ENCODE measurements at places on chromosomes 4 and X.

DNA sequence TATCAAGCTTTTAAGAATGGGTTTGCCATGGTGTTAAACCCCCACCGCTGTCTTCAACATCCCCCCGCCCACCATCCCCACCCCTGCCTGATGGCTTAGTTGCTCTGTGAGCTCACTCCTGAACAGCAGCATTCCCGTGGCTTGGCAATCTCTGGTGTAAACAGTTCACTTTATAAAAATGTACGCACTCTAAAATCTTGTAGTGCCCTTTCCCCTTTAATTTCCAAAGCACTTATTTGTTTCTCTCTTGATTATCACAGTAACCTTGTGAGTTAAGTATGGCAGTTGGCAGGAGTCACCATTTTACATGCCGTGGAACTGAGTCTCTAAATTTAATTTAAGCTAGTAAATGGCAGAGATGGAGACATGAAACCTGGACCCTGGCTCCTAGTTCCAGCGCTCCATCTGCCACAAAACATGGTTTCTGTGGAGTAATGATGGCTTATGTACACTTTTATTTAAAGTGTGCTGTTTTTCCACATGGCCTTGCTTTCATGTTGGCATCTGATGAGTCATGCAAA is 123.1 kb downstream of the AFF1 start:
- DNase-seq: no peak

DNA sequence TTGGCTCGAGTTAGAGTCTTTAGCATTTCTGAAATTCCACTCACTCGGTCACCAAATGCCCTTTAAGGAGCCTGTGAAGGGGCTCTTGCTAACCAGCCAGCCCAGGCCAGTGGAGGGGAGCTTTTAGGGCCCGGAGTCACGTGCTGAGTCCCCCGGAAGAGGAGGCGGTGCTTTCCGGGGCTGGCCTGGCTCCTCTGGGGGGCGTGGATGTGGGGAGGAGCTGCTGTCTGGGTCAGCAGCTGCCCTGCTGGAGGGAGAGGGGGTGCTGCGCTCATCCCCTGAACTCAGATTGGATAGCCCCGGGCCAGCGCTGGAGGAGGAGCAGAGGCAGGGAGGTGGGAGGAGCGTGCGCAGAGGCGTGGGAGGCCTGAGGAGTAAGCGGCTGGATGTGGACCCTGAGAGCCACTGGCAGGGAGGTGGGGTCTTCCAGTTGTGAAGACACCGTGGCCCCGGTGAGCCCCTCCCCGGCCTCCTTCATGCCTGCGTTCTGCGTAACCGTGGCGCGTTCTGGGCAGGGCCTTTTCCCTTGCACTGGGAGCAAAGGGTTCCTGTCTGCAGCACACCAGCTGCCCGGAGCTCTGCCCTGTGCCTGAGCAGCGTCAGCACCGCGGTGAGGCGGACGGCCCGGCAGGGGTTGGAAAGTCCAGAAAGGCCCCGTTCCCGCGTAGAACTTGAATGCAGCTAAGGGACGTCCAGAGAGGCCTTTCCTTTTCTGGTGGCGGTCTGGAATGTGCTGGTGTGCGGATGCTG is 19.7 kb downstream of the MAEA start:
- DNase-seq: peak; percentile 65

DNA sequence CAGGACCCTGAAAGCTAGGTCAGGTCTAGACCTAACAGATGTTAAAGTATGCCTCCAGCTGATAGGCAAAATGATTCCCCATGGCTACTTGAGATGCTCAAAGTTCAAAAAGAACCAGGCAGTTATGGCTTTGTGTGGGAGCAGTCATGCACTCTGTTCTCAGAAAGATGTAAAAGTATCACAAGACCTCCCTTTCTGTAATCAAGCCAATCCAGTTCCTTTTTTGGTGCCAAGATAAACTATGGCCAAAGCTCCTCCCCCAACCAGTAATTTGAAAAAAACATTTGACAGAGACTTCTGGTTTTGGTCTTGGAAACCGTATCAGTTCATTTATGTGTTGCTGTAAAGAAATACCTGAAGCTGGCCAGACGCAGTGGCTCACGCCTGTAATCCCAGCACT is 340.9 kb downstream of the CHIC1 start:
- no peak for DNase-seq

DNA sequence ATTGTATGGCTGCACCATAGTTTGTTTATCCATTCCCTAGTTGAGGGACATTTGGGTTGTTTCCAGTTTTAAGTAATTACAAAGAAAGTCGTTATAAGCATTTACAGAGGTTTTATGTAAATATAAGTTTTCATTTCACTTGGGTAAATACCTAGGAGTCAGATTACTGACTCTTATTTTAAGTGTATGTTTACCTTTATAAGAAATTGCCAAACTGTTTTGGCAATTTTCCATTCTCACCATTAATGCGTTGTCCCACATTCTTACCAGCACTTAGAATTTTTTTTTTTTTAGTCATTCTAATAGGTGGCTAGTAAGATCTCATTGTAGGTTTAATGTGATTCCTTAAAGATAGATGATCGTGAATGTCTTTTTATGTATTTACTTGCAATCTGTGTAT is 121.5 kb upstream of the NR3C2 start:
- DNase-seq: no peak

DNA sequence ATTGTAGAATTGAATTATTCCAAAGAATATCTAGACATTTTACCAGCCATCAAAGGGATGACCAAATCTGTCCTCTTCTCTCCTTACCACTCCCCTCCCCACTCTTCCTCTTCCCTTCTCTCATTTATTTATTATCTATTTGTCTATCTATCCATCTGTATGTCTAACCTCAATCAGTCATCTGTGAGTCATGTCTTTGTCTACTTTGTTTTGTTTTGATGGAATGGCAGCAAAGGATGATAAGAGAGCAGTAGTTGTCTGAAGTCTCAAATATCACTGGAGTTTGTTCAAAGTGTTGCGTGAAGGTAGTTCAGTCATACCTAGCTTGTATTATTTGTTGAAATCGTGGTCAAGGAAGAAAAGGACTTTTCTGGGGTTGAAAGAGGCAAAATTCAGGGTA is 34.7 kb upstream of the PGRMC2 start:
- DNase-seq: no peak

DNA sequence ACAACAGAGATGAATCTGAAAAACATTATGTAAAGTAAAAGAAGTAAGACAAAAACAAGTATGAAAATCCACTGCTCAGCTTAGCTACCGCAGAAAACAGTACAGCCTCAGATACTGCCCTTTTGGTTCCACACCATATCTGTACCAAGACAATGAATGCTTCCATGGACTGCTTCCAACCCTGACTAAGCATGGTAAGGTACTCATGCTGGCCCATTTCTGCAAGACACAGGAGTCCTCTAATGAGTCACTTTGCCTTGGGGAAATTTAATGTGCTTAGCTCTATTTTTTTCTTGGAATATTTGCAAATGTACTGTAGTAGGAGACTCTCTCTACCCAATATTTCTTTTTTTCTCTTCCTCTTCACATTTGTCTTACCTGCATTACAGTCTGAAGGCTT is 931.7 kb upstream of the HS3ST1 start:
- DNase-seq: no peak

GRCh38 chr4:6194458-6195195 is 5.7 kb downstream of the JAKMIP1 start:
- DNase-seq: no peak

DNA sequence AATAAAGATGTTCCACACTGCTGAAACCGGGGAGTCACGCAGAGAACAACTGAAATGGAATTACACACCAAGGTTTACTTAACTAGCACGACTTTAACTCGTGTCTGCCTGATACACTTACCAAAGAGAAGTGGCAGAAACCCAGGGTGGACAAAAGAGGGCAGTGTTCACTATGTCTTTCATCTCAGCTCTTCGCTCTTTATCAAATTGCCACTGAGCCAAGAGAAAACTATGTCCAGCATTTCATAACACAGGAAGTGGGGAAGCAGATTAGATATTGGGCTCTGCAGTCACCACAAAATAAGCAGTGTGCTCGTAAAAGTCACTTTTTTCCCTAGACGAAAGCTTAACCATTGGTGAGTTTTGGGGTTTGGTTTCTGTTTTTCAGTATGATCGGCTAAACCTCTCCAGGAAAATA is 155.7 kb downstream of the CHIC2 start:
- peak; percentile 28 for DNase-seq

GRCh38 chr4:91170768-91171167 is 1043.6 kb downstream of the CCSER1 start:
- DNase-seq: no peak

DNA sequence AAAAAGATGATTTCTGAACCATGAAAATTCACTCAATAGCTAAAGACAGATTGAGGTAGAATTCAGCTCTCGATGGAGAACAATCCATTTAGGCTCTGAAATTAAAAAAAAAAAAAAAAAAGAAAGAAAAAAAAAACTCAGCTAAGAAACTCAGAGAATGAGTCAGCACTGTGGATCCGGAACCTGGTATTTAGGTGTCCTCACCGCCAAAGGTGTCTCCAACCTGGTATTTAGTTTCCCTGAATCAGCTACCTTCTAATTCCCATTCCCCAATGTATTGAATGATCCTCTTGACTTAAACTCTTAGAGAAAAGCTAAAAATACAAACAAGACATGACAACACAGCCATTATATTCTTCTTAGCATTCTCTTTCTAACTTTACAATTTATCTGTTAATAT is 150.3 kb upstream of the RASGEF1B start:
- DNase-seq: no peak

- DNase-seq: no peak
These were observed 35.4 kb upstream of the UGT2A3 start for GRCh38 chr4:68987007-68987406.

GRCh38 chr4:120070196-120070595 is 3.5 kb upstream of the MAD2L1 start:
- no peak for DNase-seq

GRCh38 chrX:131649741-131650140 is 105.9 kb downstream of the OR13H1 start:
- DNase-seq: no peak

- no peak for DNase-seq
These were observed 1.0 kb downstream of the TBC1D9 start for GRCh38 chr4:140754918-140755773.

- no peak for DNase-seq
These were observed 210.6 kb downstream of the LDB2 start for GRCh38 chr4:16687845-16688244.
